Vagina (tissue), 2 donors: ENCODE measurements at places on chromosomes 4 and X.

- no peak for DNase-seq
Measured at GRCh38 chr4:67701517-67701850, 529 bp upstream of the UBA6 start.

GRCh38 chr4:24624381-24624780 is 40.0 kb upstream of the DHX15 start:
- DNase-seq, result no peak

DNA sequence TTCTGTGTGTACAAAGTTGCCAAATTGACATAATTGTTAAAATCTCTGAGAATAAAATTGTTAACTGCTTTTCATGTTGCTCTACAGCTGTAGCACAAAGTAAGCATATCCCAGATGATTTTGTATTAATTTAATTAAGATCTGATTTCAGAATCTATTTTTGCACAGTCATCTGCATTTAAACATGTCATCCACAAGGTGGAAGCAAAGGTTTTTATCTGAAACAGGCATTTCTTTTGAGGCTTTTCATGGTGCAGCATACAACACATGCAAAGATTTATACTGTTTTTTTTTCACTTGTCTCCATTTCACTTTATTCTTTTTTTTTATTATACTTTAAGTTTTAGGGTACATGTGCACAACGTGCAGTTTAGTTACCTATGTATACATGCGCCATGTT is 51.2 kb downstream of the GC start:
- DNase-seq, result no peak

DNA sequence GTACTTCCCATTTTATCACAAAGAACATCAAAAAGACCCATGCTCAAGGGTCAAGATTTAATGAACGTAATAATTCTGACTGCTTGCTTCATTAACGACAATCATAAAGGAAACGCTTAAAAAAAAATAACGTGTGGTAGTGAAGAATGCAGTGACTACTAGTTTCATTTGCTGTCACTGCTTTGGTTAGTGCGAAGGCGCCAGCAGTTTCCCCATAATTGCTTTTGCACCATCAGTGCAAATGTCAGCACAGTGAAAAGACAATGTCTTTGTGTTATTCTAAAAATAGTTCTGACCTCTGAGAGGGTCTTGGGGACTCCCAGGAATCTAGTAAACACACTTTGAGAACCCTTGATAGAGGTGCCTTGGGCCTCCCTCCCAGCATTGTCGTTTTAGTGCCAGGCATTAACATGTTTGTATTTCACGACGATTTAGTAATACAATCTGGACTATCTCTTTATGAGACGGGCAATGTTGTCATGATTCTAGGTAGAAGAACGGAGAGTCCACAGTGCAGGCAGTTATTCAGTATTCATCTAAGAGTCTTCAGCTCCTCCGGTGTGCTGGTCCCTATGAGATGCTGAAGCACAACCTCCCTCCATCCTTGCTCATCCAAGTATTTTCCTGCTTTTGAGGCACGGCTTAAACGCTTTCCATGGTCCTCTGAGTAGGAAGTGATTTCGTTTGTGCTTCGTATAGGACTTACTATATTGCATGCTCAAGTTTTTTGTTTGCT is 71.0 kb downstream of the AFF1 start:
- no peak for DNase-seq

GRCh38 chrX:40120838-40121580 is 23.3 kb upstream of the BCOR start:
- no peak for DNase-seq

DNA sequence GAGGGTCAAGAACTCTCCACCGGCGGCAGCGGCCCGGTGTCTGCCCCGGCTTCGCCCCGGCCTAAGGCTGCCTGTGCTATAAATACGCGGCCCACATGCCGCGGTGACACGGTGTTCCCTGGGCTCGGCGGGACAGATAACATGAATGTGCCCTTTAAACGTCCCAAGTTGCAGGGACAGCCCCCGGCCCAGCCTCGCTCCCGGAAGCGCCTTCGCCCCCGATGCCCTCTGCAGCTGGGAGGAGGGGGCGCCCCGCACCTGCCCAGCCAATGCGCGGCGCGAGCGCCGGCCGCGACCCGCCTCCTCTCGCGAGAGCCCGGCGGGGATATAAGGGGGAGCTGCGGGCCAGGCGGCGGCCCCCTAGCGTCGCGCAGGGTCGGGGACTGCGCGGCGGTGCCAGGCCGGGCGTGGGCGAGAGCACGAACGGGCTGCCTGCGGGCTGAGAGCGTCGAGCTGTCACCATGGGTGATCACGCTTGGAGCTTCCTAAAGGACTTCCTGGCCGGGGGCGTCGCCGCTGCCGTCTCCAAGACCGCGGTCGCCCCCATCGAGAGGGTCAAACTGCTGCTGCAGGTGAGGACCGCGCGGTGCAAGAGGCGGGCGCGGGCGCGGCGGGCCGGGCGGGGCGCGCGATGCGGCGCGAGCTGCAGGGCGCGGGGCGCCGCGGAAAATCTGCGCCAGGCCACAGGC is at the start of gene SLC25A4:
Gene SLC25A4, plus strand, starts transcription at position 355 of the 689 bp plus-strand sequence. Its CDS starts 107 bp downstream, at position 462.
- no peak for DNase-seq

DNA sequence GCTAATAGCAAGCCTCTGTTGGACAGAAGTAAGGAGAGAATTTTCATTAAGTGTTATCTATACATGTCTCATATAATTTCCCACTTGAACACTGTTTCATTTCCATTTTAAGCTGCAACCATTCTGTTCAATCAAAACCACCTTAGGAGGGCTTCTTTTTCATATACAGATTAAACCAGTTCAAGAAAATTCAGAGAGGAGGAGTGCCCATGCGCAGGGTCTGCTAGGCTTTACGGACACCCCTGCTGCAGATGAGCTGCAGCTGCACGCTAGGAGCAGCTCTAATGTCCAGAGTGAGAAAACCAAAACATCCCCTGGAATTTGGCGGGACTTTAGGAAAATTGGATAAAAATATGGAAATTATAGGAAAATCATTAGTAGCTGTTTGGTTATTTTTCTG is 541.0 kb downstream of the SPRY1 start:
- no peak for DNase-seq

DNA sequence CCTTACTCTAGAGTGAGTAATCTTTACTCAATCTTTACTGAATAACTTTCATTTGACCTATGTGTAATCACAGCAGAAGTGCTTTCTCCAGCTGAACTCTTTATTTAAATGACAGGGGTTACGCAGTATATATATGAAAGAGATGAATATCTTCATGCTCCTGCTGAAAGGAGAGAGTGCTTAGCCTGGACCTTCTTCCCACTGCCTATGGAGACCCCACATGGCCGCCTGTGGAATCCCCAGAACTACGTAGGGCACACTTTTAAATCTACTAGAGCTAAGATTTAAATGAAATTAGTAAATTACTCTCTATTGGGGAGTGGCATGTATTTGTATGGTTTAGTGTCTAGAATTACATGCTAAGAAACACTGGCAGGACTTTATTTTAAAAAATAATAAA is 391.2 kb downstream of the ANKRD50 start:
- DNase-seq, result no peak

DNA sequence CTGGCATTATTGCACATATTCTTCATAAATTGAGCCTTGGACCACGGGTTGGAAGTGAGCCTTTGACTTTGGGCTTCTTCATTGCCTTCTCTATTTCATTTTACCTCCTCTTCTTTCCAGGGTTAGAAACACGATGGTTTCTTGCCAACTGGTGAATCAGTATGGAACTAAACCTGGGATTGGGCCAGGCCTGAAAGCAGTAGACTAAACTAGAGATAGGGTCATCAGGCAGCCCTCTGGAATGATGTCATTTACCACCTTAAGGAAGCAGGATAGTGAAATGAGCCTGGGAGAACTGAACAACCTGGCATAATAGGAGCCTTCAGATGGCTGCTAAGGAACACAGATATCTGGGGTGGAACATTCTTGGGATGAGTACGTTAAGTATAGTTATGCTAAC is 67.5 kb upstream of the ATP8A1 start:
- DNase-seq, result no peak

DNA sequence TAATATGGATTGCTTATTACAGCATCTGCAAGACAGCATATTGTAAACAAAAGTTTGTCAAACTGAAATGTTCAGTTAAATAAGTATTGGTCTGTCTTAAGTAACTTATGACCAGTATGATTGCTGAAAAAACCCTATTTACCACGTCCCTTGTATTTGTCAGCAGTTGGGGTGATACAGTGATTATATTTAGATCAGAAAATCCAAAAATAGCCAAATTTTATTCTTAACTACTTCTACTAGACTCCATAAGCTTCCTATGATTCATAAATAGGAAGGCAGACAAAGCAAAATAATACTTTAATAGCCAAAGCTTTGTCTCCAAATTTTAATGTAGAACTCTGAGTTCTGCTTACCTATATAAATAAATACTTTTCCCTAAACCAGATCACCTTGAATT is 45.3 kb downstream of the TBCK start:
- DNase-seq, result no peak

DNA sequence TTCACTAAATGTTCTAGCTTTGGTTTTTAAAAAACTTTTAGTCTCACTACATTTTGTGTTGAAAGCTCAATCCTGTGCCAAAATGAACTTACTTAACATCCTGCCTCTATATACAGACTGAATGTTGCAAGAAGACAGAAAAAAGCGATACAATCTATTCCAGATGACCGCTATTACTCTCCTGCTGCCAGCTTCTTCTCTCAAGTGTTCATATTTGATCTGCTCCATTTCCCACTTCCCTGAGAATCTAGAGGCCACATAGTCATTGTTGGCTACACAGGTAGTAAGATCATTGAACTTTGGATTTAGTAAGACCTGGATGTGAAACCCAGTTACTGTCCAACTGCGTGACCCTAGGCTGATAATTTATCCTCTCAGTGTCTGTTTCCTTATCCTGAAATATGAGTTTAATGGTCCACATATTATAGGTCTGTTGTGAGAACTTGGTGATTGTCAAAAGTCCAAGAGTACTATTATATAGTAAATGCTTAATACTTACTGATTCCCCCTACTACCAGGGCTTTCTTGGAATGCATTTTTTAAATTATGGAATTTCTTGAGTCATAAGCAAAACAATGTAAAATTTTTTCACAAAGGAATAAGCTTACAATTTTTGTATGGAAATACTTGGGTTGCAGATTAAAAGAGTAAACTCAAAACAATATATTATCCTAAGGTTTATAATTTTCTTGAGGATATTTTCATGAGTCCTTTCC is 976.8 kb upstream of the ADGRL3 start:
- DNase-seq, result no peak

- no peak for DNase-seq
Measured at GRCh38 chr4:76641758-76642157, 206.7 kb downstream of the SHROOM3 start.

DNA sequence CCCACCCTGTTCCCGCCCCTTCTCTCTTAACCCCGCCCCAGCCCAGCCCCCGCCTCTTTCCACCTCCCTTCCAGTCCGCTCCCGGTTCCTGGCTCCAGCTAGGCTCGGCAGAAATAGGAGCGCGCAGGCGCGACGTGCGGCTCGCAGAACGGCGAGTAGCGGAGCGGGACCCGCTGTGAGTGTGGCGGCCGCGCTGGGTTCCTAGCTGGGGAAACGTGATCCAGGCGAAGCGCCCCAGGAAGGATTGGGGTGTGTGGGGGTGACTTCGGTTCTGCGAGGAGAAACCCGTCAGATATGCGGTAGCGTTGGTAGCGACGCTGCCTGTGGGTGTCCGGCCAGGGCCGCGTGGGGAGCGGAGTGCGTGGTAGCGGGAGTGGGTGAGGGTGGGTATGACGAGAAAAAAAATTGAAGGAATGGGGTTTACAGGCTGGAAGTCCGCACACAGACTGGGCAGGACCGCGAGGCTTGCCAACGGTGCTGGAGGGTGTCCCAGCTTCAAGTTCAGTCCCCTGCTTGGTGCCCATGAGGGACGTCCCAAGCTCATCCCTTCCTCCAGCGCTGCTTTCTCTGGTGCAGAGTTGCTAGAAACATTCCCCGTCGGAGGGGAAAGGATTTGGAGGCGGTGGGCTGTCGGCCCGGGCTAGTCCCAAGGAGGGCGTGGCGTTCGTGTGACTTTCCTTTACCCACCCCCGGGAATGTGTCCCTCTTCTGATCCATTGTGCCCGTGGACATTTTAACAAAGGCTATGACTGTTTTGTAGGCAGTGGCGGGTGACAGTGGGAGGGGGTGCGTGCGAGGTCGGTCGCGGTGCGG is at the start of gene PRRG1:
Gene PRRG1, plus strand, starts transcription at position 144 of the 813 bp plus-strand sequence. CDS start 56,886 bp downstream, outside the sequence.
- no peak for DNase-seq

- DNase-seq, result no peak
Measured at GRCh38 chr4:2284161-2284933, 22.4 kb upstream of the MXD4 start.

DNA sequence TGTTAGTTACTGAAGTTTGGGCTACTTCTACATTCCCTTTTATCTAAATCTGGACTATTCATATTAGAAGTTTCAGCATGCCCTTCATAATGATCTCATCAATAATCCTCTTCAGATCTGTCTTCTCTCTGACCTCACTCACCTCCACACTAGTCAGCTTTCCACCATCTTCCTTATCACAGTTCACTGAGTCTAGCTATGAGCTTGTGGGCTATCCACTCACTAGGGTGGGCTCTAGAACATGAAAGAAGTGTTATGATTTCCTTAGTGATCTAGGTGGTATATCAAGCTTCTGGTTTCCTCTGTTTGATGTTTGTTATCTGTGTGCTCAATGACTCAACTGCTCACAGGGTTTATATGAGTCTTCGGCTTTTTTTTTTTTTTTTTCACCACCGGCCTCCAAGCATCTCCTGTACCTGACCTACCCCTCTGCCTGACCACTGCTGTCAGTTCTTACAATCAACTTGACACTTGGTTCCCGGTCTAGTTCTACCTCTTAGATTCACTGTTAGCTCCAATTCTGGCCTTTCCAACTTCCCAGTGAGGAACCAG is 103.1 kb downstream of the PAPSS1 start:
- DNase-seq, result no peak

- DNase-seq, result no peak
Measured at GRCh38 chrX:114599911-114600310, 16.0 kb downstream of the HTR2C start.

DNA sequence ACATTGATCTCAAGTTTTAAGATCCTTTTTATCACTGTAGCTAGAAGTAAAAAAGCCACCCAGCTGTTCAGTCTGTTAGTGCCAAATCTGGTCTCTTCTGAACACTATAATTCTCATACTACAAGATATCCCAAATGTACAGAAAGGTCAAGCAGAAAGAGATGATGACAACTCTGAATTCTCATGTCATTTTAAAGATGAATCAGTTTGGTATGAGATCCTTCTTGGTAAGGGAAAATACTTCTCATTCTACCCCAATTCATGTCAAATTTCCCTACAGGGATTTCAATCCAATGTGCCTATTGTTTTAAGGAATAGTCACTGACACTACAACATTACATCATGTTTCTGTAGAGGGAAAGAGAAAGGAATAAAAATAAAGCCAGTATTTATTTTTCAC is 184.5 kb downstream of the CPEB2 start:
- DNase-seq, result no peak

DNA sequence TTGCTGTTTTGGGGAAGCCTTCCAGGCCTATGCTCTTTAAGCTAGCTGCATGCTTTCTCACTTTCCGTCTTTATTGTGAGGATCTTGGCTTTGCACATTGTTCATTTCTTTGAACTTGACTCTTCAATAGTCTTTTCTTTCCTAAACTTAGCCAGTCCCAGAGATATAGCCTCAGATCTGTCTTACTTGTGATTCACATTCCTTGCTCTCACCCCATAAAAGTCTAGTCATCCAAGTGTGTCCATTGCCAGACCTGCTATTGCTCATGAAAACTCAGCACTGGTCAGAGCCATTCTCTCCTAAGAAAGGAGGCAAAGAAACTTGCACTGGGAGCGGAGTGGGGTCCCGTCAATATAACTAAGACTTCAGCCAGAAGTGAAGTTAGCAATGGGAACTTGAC is 275.0 kb upstream of the CTSO start:
- no peak for DNase-seq
